ENCODE measurements at places on chromosomes 1 and 21.

DNA sequence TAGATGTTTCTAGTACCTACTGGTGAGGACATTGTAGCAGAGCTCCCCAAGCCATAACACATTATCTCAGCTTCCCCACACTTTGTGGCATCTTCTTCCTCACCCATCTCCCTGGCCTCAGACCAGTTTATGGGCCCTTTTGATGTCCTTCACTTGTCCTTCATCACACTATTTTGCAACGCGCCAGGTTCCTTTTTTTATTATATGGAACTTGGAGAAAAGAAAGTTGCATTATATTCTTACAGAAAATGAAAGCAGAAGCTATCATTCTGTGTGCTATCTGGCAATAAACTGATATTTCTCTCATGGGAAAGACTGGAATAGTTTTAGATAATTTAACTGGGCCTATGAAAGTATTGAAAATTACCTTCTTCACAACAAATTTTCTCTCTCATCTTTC lies 196.9 kb upstream of the ETV3 start:
- no peak for DNase-seq

DNA sequence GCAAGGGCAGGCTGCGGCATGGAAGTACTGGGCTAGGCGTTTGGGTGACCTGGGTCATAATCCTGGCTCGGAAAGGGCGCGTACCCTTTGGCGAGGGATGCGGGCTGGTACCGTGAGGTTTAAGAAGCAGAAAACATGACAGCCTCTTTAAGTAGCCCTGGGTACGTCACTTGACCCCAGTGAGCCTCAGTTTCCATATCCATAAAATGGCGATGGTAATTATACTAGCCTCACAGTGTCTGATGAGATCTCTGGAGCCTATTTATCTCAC lies 700 bp downstream of the PIGV start:
- no peak for DNase-seq

- no peak for DNase-seq
Observed at GRCh38 chr21:41680444-41681347, 86.2 kb downstream of the RIPK4 start.

DNA sequence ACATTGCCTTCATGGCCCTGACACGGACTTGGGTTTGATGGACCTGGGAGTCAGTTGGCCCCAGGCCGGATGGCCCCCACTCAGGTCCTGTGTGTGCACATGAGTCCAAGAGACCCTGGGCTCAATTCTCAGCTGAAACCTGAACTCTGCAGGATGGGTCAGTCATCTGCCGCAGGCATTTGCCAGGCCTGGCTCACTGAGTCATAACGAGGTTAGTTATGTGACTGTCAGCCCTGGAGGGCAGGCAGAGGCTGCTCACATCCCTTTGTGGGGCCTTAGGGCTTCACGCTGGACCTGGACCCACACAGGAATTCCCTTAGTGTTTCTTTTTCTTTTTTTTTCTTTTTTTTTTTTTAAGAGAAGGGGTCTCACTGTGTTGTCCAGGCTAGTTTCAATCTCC lies 46.5 kb downstream of the PSMG1 start:
- DNase-seq = no peak

DNA sequence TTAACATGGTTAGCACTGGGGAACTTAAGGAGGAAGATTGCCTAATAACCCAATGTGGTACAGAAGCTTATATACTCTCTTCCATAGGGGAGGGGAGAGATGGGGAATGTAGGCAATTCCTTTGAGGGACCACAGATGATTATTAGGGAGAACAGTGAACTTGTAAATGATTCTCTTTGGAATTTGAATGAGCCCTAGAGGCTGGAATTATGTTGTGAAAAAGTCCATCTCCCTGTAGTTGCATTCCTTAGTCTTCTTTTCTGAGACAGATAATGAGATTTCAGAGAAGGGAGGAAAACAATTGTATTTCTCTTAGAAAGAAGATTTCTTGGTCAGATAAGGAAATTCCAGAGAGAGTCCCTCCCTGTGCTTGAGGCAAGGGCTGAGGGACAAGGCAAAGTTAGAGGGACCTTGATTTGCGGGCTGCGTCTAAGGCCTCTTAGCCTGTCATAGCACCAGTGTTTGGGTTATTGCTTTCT lies 89.0 kb upstream of the HMCN1 start:
- DNase-seq = no peak

DNA sequence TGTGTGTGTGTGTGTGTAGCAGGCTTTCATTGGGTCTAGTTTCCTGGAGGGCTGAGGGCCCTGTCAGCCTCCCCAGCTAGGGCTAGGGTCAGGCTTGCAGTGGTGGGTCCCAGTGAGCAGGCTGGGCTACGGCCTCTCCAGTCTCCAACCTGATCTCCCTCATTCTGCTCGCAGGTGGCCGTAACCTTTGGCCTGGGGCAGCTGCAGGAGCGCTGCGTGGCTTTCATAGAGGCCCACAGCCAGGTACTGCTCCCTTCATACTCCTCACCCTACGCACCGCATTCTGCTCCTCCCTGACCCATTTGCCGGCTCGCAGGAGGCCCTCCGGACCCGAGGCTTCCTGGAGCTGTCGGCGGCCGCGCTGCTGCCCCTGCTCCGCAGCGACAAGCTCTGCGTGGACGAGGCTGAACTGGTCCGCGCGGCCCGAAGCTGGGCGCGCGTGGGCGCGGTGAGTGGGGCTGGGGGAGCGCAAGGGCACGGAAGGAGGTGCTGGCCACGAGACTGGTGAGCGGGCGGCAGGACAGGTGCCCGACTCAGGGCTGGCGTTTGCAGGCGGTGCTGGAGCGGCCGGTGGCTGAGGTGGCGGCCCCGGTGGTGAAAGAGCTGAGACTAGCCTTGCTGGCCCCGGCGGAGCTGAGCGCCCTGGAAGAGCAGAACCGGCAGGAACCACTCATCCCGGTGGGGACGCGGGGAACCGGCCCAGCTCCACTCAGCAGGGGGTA lies 4.7 kb downstream of the BTBD19 start:
- no peak for DNase-seq
